ENCODE measurements at places on chromosomes 6 and 20. TPM values are rescaled to one million over a fixed set of nuclear protein-coding genes. Genes with fewer than 3 reads are reported as not detected.

The TTK gene
- 14.0 TPM for total RNA-seq

The CALHM5 gene
- total RNA-seq = 0.91 TPM

The PSORS1C2 gene
- total RNA-seq = not detected

The ZNF335 gene
- total RNA-seq = 17.1 TPM

The BPI gene
- 0.27 TPM for total RNA-seq

The LCA5 gene
- total RNA-seq = 14.3 TPM

The PTCHD4 gene
- 11.7 TPM for total RNA-seq

The PTCRA gene
- not detected for total RNA-seq

The CGA gene
- 0.82 TPM for total RNA-seq

The PRKN gene
- 11.5 TPM for total RNA-seq
